ENCODE measurements at places on chromosomes 1 and 21.

DNA sequence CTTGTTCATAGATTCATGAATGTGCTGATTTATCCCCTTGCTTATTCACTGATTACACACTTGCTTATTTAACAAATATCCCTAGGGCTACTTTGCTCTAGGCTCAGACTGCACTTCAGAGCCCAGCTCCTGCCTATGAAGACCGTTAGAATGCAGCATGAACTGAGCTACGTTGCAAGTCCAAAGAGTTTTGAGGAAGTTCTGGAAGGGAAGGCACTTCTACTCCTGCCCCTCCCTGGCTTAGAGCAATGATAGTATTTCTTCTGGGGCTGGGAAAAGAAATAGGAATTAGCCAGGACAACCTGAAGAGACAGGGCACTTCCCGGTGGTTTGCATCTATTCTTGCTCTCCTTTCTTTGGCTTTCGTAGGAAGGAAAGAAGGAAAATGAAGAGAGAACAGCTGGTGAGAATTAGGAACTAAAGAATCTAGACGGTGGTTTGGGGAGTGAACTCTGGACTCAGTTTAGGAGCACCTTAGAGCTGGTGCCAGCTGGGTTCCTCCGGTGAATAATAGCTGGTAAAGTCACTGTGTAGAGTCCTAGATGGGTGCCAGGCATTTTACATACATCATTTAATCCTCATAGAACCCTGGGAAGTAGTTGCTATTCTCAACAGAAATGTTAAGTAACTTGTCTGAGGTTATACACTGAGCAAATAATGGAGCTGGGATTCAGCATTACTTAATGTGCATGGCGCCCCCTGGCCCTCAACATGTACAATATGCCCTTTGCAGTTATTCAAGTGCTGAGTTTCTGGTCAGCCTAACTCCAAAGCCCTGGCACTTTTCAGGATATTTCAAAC, 65.9 kb downstream of the NDUFS5 start:
- peak; percentile 94 for DNase-seq

DNA sequence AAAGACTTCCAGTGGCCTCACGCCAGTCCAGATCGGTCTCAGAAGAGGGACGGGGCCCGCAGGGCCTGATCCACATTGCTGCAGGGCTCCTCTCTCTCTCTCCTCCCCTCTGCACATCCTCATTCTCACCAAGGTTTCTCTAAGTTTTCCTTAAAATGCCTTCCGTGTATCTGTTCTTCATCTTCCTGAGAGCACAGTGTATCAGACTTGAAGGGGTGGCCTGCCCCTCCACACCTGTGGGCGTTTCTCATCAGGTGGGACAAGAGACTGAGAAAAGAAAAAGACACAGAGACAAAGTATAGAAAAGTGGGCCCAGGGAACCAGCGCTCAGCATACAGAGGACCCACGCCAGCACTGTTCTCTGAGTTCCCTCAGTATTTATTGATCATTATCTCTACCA, 66.4 kb downstream of the PRKAB2 start:
- DNase-seq, result no peak

DNA sequence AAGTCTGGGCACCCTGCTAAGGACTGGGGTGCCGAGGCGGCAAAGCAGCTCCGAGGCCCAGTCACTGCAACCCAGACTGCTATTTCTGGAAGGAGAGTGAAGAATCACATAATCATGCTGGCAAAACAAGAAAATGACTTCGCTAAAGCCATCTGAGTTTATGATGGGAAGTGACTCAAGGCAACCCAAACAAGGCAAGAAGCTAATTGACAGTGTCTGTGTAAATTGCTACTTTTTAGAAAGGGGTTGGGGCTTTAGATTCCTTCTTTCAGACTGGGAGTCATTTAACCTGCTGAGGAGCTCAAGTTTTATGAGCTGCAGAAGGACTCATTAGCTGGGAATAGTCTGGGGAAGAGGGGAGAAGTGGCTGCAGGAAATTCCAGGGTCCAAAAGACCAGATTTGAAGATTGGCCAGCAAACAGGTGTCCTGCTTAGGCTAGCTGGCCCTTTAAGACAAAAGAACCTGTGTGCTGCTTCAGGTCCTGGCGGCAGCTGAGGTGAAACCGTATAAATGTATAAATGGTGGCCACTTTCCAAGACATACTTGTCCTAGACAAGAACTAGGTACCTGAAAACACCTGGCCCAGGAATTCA, 28.1 kb downstream of the TSHB start:
- no peak for DNase-seq

DNA sequence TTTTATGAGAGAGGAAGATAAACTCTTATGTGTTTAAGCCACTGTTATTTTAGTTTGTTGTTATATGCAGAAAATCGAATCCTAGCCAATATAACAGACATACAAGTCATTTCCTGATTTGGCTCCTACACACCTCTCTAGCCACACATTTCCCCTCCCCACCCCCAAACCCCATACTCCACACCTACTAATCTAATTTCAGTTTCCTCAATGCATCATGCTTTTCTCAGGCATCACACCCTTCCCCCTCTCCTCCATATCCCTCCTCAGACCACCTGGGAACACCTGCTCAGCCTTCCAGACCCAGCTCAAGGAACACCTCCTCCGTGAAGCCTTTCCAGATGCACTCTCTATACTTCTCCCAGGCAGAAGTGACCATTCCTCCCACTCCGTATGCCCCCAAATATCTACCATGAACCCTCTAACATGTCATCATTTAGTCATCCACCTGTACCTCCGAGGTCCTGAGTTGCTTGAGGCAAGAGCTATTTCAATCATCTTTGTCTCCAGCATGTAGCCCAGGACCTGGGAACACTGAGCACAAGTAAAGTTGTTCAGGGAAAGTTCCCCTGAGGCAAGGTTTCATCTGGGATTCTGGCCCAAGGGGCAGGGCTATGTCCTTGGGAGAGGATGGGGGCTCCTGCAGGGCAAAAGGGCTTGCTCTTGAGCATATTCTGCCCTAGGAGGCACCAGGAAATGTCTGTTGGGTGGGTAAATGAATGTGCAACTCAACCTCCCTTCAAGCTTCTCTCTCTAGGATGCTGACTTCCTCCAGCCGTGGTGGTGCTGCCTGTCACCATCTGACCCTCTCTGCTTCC, 126.8 kb downstream of the HIVEP3 start:
- no peak for DNase-seq

DNA sequence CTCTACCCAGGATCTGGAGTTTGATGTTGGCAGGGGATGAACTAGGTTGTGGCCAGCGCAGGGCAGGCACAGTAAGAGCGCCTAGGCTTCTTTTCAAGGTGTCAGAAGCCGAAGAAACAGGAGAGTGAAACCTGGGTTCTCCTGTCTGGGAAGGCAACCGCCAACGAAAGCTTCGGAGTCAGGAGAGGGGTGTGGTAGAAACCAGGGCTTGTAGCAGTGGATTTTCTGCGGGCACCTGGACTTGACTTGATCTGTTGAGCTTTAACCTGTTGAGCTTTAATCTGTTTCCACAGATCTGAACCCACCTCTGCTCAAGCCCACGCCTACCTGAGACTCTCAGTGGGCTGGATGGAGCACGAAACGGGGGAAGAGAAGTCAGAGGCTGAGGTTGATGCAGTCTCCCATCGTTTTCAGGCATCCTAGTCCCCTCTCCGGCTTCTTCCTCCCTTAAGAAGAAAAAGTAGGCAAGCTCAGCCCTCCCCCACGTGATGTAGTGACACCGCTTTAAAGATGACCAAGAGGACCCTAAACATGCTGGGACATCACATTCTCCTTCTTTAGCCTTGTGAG, 9.3 kb downstream of the HLX start:
- DNase-seq, result no peak

DNA sequence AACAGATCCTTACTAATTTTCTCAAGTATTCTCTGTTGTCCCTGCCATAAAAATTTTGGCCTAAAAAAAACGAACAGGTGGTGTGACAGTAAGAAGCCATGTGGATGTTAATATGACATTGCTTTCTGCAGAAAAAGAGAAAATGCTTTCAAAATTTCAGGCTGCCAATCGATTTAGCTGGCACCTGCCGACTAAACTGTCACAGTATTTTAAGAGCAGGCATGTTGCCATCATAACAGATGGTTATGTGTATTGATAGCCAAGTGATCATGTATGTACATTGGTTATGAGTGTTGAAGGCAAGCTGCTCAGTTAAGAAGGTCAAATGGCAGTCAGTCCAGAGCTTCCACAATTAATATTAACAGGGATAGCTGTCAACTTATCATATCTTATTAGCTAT, 1017.0 kb downstream of the MRPL39 start:
- DNase-seq, result no peak

DNA sequence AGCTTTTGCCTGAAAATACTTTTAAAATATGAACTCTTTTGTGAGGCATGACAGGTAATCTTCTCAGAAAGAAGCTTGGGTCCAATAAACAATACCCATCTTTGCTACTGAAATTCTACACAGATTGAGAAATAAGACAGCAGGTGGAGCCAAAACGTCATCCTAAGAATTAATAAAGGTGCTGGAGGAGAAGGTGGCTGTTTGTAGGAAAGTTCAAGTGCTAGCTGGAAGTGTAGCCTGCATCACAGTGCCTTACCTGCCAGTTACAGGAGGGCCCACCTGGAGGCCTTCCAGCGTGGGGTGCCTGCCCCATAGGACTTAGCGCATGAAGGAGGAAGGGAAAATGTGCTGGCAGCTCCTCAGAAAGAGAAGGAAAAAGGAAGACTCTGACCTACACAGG, 93.7 kb downstream of the TTC3 start:
- no peak for DNase-seq
